ENCODE measurements at places on chromosomes 2 and 18. TPM values are rescaled to one million over a fixed set of nuclear protein-coding genes. Genes with fewer than 3 reads are reported as not detected.

DNA sequence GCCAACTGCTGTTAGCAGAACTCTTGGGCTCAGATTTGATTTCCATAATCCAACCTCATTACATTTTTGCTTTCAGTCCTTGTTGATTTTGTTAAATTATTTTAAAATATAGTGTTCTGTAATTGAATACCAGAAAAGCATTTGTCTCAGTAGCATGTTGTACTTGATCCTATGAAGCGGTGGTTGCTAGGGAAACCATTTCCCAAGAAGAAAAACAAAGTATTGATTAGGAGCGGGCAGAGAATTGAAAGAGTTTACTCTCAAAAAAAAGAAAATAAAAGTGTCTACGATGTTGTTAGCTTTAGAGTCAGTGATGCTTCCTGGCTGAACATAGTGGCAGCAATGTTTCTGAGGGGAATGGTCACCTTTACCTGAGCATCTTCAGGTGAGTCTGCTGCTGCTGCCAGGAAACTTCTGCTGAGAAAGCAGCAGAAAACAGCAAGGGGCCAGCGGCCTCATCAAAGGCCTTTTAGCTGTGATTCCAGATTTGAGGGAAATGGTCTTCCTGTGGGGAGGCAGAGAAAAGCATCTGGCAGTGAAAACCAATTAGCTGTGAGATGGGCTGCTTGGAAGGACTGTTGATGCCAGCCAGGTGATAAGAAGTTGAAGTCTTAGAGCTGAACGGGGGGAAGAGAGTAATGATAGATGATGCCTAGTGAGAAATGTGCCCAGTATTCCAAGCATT lies 37.1 kb downstream of the CRIM1 start:
- DNase-seq: no peak

- DNase-seq: no peak
Measured at GRCh38 chr2:66854298-66854697, 419.4 kb downstream of the MEIS1 start.

DNA sequence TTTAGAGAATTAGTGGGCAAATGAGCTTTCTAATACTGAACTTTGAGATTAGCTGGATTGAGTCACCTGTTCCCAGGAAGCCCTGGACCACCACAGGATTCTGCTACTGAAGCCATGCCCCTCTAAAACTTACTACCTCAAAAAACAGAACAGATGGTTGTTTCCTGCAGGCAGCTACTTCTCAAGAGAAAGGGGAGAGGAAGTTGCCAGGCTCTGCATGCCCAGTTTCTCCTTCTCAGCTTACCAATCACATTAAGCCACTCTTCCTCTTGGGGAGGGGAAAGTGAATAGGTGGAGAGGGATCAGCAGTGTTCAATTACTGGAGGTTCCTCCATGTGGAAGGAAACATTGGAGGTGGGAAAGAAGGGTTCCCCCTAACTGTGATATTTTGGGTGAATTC lies 24.9 kb upstream of the C1GALT1C1L start:
- no peak for DNase-seq

DNA sequence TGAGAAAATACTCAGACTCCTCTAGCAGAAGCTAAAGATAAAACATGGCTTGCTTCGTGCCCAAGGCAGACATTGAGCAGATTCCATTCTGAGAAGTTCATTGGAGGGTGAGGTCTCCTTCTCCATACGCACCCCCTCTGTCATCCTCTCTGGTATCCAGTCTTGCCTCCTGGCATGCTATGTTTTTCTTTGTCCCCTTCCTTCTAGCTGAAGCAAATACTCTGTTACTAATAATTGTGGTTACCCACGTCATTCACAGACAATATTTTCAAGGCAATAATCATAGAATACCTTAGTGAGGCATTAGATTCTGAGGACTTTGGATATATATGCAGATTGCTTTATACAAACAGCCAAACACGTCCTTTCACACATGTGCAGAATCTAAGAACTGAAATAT lies 66.2 kb upstream of the KLF7 start:
- no peak for DNase-seq

DNA sequence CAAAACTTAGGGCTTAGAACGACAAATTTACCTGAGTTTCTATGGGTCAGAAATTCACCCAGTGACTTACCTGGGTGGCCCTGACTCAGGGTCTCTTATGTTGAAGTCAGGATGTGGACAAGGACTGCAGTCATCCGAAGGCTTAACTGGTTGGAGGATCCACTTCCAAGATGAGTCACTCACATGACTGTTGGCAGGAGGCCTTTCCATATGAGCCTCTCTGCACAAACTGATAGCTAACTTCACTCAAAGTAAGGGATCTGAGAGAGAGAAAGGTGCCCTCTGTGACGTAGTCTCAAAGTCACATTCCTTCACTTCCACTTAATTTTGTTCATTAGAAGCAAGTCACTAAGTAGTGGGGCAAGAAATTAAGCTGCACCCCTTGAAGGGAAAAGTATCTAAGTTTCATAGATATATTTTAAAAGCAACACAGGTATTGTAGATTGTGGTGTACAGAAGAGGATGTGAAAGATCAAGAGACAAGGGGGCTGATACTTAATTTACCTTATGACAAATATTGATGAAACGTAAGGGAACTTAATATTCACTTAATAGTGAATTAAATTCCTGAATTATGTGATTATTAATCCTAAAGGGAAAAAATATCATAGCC lies 48.4 kb downstream of the TANK start:
- no peak for DNase-seq

DNA sequence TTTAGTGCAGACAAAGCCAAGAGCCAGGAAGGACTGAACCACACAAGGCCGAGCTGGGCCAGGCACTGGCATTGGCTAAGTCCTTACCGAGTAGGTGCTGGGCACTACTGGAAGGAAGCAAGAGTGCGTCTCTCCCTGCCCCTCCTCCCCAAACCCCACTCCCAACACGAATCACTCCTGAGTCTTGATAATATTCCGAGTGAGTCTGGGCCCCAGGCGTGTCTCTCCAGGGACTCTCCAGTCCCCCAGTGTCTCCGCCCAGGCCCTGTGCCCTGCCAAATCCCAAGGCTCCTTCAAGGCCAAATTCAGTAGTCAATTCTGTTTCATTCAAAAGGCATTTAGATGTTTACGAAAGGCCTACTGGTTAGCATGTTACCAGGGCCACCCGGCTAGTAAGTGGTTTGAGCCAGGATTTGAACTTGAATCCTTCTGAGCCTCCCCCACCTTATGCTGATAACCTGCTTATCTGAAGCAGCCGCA lies 82.8 kb downstream of the GLI2 start:
- peak; percentile 13 for DNase-seq

DNA sequence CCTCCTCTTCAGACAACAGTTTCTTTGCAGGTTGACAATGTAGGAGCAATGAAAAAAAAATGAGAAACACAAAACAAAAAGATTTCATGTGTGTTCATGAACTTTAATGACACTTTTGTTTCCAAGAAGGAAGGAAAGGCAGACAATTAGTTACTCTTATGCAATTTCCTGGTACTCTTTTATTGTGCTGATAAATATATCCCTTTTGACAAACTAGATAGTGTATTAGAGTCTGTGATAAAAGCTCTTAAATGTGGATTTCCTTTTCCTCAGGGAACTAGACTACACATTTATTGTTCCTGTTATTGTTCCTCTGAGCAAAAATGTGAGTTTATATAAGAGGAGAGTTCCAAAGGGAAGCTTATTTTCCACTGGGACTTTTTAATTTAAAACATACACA lies 188.7 kb upstream of the NRXN1 start:
- DNase-seq: no peak

DNA sequence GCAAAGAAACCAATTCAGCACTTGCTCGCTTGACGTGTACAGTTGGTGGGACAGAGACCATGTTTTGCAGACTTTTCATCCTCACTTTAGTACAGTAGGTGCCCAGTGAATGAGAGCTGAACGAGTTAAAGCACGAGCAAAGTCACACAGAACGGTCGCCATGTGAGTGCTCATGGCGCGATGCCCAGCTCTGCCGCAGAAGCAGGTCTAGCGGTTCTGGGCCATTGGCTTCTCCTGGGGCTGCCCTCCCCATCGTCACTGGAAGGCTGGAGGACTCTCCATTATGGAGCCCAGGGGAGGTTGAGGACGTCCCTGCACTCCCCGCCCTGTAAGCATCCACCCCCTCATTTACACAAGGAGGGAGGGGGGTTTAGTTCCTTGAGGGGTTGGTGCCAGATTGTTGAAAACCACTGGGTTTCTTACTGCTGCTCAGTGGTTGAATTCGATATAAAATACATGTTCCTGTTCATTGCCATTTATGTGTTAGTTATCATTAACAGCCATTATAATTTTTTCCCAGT lies 24.9 kb downstream of the PTGR3 start:
- no peak for DNase-seq

DNA sequence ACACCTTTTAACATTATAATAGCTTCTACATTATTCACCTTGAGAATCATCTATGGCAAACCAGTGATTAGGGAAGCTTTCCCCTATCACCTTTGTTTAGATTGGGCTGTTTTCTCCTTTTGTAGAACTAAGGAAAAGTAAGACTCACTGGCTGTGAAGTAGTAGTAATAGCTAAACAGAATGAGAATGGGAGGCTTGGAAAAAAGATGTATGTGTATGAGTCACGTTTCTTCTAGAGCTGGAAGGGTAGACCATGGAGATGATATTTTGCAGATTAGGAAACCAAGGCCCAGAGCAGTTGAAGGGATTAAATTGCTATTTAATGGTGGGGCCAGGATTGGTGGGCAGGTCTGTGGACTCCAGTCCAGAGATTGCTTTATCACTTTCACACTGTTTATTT lies 214.5 kb downstream of the MCFD2 start:
- no peak for DNase-seq

DNA sequence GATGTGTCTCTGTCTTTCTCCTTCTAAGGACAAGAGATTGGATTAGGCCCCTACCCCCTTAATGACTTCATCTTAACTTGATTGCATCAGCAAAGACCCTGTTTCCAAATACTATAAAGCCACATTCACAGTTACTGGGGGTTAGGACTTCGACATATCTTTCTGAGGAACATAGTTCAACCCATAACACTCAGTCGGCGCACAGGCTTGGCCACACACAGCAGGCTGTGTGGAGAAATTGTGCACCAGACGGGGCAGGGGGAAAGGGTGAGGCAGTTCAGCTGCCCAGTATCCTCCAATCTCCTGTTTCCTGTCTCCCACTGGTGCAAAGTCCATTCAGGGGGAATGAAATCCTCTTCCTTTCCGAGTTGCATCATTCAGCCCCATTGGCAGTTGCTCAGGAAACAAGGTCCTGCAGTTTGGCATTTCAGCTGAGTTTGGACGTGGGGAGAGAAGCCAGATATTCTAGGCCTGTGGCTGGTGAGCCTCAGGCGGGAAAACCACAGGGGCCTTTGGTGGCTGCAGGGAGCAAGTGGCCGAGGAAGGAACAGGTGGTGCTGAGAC lies 9.4 kb upstream of the RAPGEF4 start:
- no peak for DNase-seq

GRCh38 chr2:127655209-127656073 lies 9.5 kb downstream of the GPR17 start:
- DNase-seq: peak; percentile 84

GRCh38 chr2:225009768-225010167 lies 32.5 kb downstream of the DOCK10 start:
- DNase-seq: no peak

DNA sequence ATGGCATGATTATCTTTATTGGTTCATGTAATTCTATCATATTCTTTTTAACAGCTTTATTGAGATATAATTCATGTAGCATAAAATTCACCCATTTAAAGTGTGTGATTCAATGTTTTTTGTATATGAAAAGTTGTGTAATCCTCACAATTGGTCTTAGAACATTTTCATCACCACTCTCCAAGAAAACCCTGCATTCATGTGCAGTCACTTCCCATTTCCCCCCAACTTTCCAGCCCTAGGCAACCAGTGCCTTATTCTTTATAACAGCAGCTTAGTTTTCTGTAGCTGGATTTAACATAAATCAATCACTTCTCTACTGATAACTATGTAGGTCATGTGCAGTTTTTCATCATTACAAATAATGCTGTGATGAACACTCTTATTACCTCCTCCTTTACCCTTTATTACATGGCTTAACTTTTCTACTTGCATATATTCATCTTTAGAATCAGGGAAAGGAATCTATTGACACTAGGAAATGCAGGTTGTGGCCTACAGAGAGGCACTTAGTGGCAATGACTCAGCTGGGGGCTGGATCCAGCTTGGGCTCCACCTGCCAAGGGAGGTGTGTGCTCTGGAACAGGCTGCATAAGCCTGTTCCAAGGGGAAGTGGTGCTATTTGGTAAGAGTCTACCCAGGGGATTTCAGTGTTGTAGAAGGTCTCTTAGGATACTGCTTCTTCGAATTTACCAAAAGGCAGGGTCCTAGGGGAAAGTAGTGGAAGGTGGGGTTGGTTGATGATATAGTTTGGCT lies 89.1 kb downstream of the ETAA1 start:
- DNase-seq: peak; percentile 49

DNA sequence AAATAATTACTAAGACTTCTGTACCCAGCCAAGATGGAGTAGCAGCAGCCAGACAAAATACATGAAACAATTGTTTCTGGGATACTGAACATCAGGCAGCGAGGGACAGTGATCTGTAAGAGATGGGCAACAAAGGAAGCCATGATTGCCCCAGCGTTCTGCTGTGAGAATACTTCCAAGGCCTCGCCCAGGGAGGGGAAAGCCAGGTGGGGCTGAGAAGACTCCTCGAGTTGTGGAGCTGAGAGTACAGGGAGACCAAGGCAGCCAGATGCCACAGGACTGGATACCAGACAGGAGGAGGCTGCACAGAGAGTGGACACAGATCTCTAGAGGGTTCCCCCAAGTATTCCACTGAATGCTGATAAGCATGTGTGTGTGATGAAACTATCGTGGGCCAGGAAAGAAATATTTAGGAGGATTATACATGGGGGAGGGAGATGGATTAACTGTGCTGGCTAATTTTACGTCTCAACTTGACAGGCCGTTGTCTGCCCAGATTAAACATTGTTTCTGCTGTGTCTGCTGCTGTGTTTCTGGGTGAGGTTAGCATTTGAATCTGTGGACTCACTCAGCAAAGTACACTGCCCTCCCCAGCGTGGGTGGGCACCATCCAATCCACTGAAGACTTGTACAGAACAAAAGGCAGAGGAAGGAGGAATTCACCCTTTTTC lies 10.2 kb upstream of the LIMS2 start:
- DNase-seq: no peak

DNA sequence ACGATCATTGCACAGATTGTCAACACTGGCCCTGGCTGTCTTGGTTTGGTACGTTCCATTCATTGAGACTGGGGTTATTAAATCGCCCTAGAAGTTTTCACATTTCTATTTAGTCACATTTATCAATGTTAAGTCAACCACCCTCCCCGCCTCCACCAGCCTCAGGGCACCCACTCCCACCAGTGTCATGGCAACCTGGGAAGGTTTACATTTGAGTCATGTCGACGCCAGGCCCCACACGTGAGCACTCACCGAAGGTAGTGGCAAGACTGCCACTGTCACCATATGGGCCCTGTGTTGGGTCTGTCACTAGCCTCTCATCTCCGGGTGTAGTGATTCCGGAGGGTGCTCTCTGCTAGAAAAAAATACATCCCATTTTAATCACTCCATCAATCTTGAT lies 194.2 kb downstream of the TWIST2 start:
- no peak for DNase-seq

BOK gene
- total RNA-seq: 3.6 TPM

KIF1A gene
- total RNA-seq: 1.6 TPM

KCNE4 gene
- 3.0 TPM for total RNA-seq

KCNG2 gene
- not detected for total RNA-seq

SPTBN1 gene
- total RNA-seq: 468 TPM

PLGLB1 gene
- total RNA-seq: 2.7 TPM

ASB18 gene
- total RNA-seq: 3.8 TPM

APOB gene
- total RNA-seq: 9.7 TPM

REG3G gene
- not detected for total RNA-seq

LRP2 gene
- 2.0 TPM for total RNA-seq

HOXD3 gene
- 0.27 TPM for total RNA-seq

Measured in left ventricle myocardium superior (tissue), 1 donor.